IPS-NIHi11 (cell line): ENCODE measurements at places on chromosomes 5 and 9.

- DNase-seq, result no peak
These were observed 47.8 kb upstream of the CD180 start for GRCh38 chr5:67244345-67244793.

DNA sequence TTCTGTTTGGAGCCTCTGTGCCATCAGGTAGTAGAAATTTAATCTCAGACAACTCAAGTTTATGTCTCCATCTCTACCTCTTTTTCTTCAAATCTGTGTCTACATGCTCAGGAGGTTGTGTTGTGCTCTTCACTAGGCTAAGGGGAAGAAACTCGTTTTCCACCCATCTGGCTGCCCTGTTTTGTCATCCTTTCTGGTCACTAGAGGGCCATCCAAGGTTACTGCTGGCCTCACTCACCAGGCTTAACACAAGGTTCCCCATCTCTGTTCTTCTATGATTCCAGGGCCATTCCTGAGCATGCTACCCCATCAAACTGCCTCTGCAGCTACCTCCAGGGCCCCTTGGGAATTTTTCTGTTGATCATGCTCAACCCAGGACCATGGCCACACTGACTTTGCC is 213.3 kb upstream of the FBXL7 start:
- DNase-seq, result no peak

DNA sequence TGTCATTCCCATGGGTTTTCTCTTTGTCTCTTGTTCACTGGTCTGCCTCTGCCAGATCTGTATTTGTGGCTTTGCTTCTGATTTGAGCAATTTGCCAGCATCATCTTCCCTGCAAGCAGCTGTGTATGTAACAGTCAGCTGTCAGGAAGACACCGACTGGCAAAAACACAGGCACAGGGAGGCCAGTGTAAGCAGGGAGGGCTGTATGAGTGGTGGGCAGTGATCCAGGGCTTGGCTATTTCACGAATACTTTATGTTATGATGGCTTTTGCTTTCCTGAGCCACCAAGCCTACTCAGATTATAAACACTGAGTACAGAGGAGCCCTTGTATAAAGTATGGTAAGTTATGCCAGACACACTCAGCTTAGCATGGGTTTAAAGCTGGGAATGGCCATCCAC is 11.6 kb downstream of the BNIP1 start:
- DNase-seq, result no peak

DNA sequence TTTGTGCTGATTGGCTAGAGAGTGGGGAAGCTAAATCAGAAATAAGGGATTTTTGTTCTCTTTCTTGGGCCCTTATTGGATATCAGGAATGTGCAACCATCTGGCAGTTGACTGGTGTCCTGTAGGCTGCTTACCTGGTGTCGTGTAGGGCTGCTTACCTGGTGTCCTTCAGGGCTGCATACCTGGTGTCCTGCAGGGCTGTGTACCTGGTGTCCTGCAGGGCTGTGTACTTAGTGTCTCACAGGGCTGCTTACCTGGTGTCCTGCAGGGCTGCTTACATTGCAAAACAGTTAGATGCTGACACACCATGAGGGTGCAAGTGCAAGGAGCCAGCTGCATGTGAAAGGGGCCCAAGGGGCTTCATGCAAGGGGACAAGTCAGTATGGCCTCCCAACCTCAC is 249.3 kb downstream of the ICE1 start:
- no peak for DNase-seq

- no peak for DNase-seq
These were observed 44.4 kb upstream of the FER start for GRCh38 chr5:108703313-108703712.

DNA sequence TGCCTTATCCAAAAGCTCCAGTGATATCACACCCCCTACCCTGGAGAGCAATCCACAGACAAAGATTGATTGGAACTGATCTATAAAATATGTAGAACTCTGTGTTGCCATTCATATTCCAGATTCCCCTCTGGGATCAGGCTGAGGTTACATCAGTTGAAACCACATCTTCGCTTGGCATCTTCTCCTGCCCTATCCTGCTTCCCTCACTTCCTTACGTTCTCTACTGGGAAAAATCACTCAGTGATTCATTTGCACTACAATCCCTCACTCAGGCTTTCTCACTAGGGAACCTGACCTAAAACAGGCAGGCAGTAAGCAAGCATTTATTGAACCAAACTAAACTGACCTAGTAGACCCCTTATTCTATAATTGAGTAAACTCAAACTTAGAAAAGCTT is 111.7 kb downstream of the ESM1 start:
- no peak for DNase-seq

- DNase-seq, result no peak
These were observed 24.8 kb upstream of the OTP start for GRCh38 chr5:77663090-77663863.

GRCh38 chr5:116730706-116731105 is 156.1 kb upstream of the SEMA6A start:
- DNase-seq, result no peak

DNA sequence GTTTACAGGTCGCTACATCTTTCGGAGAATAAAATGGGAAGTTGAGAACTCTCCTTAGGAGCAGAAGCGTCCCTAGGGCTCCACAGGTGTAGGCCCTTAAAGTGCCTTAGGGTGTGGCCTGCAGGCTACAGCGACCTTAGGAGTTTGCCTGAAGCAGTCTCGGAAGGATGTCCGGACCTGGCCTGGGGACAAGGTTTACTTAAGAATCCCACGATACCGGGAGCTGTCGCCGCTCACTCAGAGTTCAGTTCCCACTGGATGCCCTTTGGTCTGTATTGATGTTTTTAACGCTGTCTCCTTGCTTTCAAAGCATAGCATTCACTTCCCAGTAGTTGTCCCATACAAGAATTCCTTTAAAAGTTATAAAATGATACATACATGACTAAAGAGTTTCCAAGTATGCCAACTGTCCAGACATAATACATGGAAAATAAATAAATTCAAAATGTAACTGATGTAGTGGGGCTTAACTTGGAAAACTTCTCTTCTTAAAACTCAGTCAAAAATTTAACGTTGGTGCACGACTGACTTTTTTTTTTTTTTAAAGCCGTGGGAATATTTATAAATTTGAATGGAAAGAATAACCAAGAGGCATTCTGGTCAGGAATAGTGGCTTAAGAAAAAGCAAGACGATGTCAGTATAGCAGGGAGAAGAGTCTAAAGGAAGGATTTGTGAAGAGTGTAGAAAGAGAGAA is 848 bp downstream of the RAD50 start:
- peak; percentile 55 for DNase-seq

DNA sequence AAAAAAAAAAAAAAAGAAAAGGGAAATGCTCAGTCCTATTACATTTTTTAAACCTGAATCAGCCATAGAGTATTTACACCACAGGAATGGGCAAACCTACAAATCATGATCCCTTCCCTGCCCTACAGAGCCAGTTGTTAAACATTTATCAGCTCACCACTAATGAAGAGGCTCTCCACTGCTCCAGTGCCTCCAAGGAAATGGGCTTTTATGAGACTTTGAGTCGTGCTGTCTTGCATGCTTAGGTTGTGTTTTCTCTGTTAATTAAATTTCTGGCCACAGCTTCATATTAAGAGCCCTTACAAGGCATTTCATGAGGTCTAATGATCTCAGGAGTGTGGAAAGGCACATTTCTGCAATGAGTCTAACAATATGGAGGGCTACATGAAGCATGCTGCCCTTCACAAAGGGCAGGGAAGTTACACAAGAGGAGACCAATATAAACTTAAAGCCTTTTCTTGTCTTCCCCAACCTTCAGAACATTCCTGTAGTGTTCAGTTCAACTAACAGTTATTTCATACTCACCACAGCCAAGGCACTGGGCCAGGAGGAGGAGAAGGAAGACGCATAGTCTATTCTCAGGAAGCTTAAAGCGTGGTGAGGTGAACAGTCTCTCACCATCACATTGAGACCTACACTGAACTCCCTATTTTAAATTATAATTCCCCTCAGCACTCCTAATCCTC is 140.1 kb upstream of the ABCA1 start:
- no peak for DNase-seq

- no peak for DNase-seq
These were observed 213.6 kb downstream of the AGTPBP1 start for GRCh38 chr9:85528142-85528541.
